AG09309 (cell line): ENCODE measurements at places on chromosomes 1 and 21.

GRCh38 chr1:162627662-162628296 lies 4.5 kb upstream of the DDR2 start:
- no peak for DNase-seq

DNA sequence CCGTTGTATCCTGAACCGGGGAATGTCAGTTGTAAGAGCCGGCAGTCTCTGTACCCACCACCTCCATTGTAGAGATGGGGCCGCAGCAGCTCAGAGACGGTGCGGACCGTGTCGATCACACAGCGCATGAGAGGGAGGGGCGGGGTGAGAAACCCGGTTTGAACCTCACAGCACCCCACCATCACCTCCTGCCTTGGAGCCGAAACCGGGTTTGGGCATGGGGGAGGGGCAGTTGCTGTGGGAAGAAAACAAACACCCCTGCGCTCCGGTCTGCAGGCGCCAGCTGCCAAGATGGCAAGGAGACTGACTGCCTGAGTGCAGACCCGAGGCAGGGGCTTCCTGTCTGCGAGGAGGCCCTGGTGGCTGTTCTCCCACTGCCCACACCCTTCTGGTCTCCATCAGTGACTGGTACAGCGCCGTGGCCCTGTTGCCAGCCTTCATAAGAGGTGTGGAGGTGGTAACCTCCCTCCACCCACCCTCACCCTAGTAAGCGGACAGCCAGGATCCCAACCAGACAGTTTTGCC lies 69.2 kb upstream of the SSBP3 start:
- DNase-seq, result no peak

GRCh38 chr21:43005635-43006034 lies 31.3 kb downstream of the PKNOX1 start:
- DNase-seq, result no peak

GRCh38 chr1:6456800-6457466 lies 9.0 kb downstream of the TNFRSF25 start:
- DNase-seq, result no peak

- no peak for DNase-seq
Observed at GRCh38 chr1:100404821-100405220, 52.5 kb downstream of the CDC14A start.
